Activated naive CD4-positive, alpha-beta T cell treated with Interleukin-2 at 50 U/mL for 16 hours (primary cell): ENCODE measurements at places on chromosomes 11 and 22.

DNA sequence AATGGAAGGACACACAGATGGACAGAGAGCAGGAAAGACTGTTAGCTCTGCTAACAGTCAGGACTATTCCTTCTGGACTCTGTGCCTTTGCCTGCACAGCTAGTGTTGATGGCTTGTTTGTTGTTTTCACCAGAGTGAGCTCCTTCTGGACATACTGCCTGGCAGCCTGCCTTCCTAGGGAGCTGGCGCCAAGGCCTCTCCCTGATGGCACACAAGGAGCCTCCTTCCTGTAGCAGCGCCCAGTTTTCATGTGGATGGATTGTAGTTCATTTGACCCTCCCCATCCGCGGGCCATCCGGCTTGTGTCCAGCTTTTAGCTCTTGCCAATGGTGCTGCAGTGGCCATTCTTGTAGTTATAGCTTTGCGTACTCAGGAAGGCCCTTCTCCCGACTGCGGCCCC is 16.6 kb upstream of the BCR start:
- DNase-seq = no peak

DNA sequence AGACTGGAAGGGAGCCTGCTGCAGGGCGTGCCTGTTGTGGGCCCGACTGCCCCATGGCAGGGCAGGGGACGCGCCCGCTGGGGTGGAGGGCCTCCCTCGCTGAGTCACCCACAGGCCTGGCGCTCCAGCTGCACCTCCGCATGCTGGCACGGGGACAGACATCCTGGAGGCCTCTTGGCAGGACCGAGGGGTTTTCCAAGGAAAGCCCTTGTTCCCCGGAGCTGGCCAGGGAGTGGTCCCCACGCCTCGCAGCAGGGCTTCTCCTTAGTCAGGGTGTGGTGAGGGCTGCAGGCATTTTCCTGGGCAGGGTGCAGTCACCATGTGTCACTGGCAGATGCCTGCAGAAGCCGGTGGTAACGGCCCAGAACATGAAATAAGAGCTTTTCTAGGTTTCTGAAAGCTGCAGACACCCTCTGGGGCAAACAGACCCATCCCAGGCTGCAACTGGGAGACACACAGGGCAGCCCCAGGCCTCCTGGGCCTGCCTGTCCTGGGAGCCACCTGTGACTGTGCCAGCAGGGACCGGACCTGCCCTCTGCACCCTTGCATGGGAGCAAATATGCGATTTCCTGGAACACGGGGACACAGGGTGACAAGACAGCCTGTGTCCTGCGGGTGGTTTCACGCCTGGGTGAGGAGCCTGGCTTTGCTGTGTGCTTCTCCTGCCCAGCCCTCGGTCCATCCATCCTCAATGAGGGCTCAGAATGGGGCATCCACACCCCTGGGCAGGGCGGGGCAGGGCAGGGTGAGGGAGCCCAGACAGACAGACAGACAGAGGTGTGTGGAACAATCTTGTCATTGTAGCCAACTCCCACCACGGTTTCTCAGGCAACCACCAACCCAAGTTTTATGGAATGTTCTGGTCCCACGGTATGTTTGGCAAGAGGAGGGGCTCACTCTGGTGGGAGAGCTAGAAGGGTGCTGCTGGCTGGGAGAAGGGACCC is 43.2 kb upstream of the FADD start:
- DNase-seq = no peak

- no peak for DNase-seq
These were observed 390.6 kb downstream of the DYNC2H1 start for GRCh38 chr11:103499710-103500340.

DNA sequence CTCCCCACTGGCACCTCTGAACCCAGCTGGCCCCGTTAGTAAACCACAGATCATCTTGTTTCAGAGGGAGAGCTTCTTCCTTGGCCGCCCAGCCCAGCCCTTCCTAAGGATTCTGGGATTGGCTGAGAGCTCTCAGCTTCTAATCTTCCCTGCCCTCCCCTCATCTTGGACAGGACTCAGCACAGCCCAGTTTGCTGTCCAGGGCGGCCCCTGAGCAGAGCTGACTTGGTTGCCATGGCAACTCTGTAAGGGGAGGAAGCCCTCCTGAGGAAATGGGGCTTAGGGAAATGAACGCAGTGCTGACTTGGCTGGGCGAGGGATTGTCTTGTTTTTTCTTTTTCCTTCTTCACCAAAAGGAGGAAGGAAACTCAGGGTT is 4.6 kb downstream of the APOL4 start:
- no peak for DNase-seq

DNA sequence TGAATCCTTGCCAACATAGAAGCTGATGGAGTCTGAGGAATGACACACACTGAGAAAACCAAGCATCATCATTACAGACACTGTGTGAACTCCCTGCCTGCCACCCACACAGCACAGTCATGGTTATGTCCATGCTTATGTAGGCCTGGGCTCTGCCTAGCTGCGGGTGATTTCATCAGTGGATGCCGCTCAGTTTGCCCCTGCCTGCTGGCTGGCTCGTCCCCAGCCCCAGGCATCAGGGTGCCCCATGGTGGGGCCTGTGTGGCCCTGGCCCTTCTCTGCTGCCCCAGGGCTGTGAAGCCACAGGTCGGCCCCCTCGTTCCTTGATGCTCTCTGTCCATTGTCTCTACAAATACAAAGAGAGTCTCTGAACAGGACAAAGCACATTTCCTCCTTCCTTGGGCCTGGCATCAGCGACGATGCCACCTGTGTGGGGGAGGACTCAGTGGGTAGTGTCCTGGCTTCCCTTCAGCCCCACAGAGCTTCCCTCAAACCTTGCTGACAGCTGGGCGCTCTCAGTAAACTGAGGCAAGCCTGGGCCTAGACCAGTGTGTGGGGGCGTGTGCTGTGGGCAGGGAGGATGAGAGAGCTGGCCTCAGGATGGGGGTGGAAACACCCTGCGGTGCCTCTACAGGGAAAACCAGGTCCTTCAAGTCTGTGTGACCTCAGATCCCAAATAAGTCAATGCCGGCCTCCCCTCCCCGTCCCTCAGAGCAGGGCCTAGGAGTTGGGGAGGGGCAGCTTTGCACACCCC is 20.0 kb upstream of the TUB start:
- no peak for DNase-seq

GRCh38 chr11:36240173-36240572 is 49.1 kb downstream of the COMMD9 start:
- DNase-seq = no peak

- DNase-seq = no peak
These were observed 1.6 kb downstream of the LGR4 start for GRCh38 chr11:27470826-27471588.

GRCh38 chr11:47328449-47329390 is 23.8 kb downstream of the MYBPC3 start:
- DNase-seq = no peak

DNA sequence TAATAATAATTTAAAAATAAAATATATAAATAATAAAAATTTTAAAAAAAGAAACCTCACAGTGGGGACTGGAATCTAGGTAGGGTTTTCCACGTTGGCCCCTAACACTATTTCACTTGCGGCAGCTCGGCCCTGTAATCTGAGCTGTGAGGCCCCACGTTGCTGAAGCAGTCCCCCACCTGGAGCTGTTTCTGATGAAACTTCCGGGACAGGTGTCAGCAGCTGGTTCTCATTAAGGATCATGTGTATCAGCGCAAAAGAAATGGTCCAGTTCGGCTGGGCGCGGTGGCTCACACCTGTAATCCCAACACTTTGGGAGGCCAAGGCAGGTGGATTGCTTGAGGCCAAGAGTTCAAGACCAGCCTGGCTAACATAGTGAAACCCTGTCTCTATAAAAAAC is 17.3 kb downstream of the RHOD start:
- DNase-seq = no peak

DNA sequence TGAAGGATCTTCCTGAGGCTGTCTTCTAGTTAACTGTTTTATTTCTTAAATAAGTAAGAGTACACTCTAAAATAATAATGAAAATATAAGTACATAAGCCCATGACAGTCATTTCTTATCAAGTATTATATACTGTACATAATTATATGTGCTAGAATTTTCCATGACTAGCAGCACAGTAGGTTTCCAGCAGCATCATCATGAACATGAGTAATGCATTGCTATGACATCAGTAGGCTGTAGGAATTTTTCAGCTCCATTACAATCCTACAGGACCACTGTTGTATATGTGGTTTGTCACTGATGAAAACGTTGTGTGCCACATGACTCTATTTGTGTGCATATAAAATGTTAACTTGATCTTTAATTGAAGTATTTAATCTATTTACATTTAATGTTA is 22.0 kb downstream of the ZNF202 start:
- DNase-seq = no peak

- peak; percentile 58 for DNase-seq
These were observed 70.8 kb upstream of the NARS2 start for GRCh38 chr11:78645226-78646202.

GRCh38 chr11:110000850-110001249 is 92.3 kb upstream of the ZC3H12C start:
- DNase-seq = no peak

DNA sequence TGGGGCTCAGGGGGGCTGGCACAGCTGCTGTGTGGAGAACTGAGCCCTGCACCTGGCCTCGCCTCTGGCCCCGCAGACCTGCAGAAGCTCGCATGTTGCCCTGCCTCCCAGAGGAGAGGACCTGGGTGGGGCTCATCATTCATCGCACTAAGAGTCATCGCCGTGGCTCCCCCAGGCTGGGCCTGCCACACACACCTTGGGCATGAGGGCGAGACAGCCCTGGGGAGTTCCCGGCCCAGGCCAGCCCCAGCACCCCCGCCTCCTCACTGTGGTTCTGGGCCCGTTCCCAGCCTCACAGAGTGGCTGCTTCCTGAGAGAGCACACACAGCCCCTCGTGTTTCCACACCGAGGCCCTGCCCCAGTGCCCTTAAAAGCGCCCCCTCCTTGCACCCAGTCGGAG is 694.6 kb downstream of the TBC1D22A start:
- DNase-seq = no peak

DNA sequence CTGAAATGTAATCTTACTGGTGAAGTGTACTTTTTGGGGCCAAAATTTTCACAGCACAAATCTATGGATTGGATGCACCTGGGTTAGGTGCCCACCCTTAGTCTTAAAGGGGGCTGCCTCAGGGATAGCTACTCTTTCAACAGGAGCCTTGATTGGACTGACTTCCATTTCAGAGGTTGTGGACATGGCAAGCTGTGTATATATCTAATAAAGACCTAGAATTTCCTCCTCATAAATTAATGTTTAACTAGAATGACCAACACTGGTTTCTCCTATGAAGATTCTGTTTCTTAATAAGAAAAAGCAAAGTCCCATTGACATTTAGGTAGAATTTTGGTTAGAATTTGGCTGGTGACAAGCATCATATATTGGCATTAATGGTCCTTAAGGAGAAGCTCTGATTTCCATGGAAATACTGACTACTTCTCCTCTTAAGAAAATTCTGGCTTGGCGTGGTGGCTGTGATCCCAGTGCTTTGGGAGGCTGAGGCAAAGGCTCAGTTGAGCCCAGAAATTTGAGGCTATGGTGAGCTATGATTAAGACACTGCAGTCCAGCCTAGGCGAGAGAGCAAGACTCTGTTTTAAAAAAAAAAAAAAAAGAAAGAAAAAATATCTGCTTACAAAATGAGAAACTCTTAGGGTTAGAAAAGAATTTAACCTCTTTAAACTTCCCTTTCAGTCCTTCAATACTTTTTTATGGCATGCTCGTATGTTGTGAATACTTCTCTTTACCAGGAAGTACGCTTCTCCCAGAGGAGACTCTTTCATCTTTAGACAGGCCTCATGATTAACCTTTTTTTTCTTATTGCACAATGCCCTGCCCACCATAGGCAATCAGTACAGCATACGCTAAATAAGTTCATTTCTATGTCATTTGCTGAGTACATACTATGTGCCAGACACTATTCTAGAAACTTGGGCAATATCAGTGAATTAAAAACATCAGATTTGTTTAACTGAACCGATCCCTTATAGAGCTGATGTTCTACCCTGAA is 77.2 kb downstream of the PRR5L start:
- no peak for DNase-seq

DNA sequence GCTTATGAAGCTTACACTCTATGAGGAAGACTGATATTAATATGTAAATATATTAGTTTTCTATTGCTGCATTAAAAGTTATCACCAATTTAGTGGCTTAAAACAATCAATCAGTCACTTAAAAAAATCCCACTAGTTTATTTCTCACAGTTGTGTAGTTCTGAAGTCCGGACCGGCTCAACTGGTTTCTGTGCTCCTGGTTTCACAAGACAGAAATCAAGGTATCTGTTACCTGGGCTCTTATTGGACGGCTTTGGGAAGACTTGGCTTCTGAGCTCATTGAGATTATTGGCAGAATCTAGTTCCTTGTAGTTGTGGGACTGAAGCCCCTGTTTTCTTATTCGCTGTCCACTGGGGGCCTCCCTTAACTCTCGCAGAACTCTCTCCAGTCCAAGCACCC is 343.0 kb downstream of the RAB38 start:
- DNase-seq = no peak

GRCh38 chr11:133230431-133230830 is 301.9 kb downstream of the OPCML start:
- DNase-seq = no peak

DNA sequence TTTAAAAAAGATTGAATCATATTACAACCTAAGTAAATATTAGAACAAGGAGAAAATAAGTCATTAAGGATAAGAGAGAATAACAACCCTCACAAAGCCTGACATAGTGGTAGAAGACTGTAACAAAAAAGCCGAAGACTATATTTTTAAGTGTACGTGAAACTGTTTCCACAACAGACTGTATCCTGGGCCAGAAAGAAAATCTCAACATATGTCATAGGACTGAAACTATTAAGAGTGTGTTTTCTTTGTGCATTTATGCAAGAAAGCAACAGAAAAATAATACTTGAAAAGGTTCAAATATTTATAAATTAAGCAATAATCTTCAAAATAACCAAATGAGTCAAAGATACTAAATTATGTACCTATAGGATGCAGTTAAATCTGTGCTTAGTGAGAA is 309.8 kb downstream of the CASP12 start:
- DNase-seq = no peak

GRCh38 chr11:27353593-27354358 is 9.2 kb downstream of the CCDC34 start:
- DNase-seq = no peak

- no peak for DNase-seq
These were observed 107.8 kb downstream of the ZBTB16 start for GRCh38 chr11:114167355-114167754.

DNA sequence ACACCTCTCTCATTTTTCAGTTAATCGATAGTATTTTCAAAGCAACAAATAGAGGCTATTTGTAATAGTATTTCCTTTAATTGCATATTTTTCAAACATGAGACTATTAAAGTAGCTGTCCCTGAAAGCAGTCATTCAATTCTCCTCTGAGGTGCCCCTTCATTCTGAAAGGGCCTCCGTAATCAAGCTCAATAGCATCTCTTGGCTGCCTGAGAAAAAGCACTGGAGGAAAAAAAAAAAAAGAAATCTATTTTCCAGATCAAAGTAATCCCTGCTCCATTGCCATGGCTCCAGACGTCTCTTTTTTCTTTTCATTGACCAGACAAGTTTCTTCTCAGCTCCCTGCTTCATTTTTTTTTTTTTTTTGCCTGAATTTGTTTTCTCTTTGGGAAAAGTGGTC is 154.5 kb upstream of the BLID start:
- no peak for DNase-seq

DNA sequence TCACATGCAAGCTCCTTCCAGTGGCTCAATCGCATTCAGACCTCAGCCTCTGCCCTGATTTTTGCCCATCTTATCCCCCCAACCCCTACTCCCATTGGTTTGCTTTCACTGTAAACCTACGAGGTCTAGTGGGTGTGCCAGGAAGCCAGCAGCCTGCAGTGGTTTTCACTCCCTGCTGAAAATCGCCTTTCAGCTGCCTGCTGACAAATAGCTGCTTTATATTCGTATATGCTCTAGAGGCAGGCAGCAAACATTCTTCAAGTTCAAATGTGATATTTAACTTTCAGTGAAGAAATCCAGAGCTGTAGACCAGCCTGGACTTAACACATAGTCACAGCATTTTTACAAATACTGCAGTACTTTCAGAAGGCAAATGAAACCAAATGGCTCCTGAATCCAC is 92.8 kb upstream of the APOA1 start:
- DNase-seq = peak; percentile 40
